ENCODE measurements at places on chromosomes 4 and X.

DNA sequence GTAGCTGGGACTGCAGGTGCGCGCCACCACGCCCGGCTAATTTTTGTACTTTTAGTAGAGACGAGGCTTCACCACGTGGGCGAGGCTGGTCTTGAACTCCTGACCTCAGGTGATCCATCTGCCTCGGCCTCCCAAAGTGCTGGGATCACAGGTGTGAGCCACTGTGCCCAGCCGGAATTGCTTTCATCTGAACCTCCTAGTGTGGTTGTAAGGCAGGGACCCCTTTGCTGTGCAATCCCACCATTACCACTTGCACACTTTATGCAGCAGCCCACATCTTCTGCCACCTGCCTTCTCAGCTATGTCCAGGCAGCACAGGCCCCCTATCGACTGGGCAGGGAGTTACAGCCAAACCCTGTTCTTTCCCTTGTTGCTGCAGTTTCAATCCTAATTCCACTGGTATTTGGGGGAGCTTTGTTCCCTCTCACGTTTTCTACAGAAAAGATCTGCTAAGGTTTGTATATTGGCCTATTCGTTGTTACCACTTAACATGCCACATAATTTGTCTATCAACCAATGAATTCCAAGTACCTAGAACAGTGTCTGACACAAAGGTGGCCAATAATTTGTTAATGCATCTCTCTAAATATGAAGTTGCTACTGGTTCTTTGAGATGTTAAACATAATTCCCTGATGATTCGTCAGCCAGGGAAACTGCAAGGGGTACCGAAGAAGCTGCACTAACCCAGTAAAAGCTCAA, 6.5 kb downstream of the RPL39 start:
- peak; percentile 33 for DNase-seq

DNA sequence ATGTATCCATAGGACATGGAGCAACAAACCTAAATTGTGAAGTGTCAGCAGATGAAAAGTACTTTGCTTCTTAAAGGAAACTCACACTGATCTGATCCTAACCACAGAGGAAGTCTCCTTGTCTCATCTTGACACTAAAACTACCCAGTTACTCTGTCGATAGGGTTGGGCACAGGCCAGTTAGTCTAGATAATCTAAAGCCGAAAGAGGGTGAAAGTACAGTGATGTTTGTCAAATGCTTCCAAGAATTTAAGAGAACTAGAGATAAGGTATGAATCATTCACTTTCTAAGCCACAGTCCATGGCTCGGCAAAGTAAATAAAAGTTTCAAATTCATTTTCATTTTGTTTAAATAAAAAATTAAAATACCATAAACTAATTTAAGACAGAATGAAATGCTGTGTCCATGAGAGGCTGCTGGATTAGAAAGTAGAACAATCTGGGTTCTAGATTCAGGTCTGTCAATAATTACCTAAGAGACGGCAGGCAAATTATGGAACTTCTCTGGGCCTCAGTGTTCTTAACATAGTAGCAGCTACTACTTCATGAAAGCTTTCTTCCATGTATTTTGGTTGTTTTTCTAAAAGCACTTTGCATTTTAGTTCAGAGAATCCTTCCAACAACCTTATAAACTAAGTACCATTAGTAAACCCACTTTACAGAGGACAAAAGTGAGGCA, 176.7 kb downstream of the LDB2 start:
- no peak for DNase-seq

DNA sequence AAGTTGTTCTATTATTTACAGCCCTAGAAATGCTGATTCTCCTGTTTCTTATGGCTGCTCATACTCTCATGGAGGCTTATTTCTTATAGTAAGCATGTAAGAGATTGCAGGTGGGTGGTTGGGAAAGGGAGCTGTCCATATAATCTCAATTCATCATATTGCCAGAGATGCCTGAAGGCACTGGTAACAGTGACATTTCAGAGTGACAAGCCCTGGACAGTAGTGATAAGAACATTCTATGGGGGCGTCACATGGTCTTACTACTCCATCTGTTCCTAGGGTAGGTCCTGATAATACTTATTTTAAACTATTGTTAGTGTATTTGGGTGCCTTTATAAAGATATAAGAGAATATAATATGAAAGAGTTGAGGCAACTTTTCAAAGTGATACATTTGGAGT, 171.5 kb downstream of the CFAP299 start:
- no peak for DNase-seq

DNA sequence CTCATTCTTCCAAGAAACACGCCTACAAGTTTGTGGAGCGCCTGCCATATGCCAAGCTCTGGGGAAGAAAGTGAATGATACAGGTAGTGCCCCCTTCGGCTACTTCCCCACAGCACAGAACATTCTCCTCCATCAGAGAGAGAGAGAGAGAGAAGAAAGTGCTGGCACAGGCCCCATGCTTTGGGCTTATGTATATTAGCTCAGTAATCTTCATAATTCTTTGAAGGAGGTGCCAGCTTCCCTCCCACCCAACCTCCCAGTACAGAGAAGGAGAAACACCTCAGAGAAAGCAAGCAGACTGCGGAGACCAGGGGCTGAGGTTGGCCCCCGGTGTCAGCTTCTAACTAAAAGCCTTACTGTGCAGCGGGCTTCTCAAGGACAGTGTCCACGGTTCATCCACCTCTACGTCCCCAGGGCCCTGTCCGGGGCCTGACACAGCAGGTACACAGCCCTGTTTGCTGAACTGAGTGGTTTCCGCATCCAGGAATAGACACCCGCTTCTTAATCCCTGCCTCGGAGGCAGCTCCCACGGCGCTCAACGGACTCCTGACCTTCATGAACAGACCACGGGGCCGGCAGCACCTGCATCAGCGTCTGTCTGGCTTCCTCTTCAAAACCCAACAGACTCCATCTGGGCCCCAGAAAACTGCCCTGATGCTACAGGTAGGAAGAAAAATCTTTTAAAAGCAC, 50.2 kb downstream of the JAKMIP1 start:
- DNase-seq: no peak

DNA sequence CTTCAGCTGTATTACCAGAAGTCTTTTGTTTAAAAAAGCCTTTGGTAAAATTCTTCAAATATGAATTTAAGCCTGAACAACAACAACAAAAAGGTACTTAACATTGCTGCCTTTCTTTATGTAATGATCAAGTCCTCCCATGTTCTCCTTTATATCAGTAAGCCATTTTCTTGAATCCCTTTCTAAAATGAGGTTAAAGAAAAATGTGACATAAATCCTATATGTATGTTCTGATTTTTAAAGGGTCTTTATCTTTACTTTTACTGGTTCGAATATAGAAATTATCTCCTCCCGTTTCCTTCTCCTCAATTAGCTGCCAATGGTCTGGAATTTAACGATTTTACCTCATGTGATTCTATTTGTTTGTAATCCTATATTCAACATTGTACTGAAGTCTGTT, 522.8 kb downstream of the IL1RAPL1 start:
- DNase-seq: no peak

DNA sequence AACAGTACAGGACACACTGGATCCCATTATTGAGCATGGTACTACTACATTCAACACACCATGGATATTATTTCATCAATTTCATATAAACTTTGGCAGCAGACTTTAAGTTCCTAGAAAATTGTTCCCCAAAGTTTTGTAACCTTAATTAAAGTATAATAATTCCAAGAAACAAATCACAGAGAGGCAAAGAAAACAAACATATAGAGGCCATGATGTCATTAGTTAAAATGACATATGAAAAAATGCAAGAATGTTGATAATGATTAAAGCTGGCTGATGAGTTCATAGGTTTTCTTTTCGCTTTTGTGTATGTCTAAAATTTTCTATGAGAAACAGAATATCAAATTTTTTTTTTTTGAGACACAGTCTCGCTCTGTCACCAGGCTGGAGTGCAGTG, 26.8 kb downstream of the LRBA start:
- DNase-seq: no peak

- DNase-seq: no peak
These were observed 346.7 kb upstream of the RASGEF1B start for GRCh38 chr4:81818385-81818920.

- DNase-seq: no peak
These were observed 67.8 kb upstream of the ETNPPL start for GRCh38 chr4:108830509-108831244.

DNA sequence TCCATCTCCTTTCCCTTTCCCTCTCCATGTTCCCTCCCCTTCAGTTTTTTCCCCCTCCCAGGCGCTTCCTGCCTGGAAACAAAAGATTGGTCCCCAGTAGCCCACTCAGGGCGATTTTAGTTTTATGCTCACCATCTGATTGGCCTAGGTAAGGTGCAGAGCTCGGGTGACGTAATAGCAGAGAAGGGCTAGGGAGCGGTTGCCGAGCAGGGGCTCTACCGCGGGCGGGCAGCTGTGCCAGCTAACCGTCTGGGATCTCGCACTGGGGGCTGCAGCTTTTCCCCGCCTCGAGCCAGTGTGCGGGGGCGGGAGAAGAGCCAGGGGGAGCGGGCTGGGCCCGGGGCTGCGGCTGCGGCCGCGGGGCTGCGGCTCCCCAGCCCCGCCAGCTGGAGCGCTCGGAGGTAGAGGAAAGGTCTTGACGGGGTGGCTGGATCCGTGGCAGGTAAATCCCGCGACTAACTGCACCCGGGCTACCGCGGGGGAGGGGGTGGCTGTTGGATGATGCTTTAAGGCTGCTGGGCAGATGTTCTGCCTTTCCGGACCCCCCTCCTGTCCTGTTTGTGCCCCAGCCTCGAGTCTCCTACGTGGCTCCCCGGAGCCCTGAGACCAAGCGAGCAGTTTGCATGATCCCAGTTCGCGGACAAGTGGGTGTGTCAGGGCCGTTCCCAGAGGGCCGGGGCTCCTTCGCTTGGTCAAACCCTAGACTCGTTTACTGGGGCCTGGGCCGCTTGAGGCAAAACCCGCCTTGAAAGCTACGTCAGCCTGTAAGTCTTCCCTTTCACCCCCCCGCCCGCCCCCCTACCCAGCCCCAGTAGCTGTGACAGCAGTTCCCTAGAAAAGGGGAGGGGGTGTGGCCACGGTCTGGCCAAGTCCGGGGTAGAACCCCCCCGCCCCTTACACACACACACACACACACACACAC, at the start of gene PAK3:
Gene PAK3, plus strand, starts transcription at position 218 of the 922 bp plus-strand sequence. CDS start 26,913 bp downstream, outside the sequence.
- DNase-seq: no peak

DNA sequence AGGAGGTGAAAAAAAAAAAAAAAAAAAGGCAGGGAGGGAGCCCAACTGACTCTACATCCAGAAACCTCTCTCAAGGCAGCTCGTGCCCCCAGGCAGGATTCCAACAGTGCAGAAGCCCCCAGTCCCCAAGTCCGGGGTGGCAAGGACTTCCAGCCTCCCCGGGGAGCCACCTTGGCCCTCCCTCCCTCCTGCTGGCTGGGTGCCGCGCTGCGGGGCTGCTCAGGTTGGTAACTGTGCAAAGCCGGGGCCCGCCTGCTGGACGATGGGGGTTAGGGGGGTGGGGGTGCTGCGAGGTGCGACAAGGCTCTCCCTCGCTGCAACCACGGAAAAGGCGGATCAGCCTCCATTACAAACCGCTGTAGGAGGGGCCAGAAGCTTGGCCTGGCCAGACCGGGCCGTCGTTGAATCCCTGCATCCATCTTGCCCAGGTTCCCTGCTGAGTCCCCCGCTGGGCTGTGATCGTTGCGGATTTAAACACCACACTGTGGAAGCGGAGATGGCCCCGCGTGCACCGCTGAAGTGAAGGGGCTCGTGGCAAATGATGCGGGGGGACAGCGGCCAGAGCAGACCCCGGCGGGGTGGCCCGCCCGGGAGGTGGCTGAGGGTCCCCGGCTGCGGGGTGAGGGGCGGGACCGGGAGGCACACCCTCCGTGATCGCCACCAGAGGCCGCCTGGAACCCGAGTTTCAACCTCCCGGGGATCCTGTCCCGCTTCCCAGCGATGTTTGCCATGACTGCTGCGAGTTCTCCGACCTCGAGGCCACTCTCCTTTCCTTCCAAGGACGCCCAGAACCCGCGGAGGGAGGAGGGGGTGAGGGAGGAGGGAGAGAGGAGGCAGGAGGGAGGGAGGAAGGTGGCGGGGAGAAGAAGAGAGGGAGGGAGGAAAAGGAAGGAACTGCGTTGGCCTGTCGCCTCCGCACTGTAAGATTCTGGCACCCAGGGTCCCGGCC, 58.0 kb upstream of the DDX3X start:
- peak; percentile 50 for DNase-seq

GRCh38 chr4:177080388-177080787, 229.3 kb upstream of the NEIL3 start:
- no peak for DNase-seq

Data from GM06990 (cell line).